NCI-H1105 (cell line): ENCODE measurements at places on chromosomes 2 and 18.

GRCh38 chr2:240291337-240292034, 144.0 kb upstream of the GPC1 start:
- no peak for DNase-seq

DNA sequence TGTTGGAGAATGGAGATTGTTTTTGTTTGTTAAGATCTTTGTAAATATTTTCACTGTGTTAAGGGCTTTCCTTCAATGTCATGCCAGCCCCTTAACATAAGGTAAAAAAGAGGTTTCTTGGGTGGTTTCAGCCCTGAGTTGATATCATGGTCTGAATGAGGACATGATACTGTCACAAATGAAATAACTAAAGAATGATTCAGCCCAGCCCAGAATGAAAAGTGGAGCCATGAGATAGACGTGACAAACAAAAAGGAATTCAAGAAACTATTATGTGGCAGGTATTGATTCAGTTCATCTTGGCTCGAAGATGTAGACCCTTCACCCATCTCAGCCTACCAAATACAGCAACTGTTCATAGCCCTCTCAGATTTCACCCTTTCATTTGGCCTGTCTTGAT, 88.6 kb upstream of the TTN start:
- DNase-seq = no peak

DNA sequence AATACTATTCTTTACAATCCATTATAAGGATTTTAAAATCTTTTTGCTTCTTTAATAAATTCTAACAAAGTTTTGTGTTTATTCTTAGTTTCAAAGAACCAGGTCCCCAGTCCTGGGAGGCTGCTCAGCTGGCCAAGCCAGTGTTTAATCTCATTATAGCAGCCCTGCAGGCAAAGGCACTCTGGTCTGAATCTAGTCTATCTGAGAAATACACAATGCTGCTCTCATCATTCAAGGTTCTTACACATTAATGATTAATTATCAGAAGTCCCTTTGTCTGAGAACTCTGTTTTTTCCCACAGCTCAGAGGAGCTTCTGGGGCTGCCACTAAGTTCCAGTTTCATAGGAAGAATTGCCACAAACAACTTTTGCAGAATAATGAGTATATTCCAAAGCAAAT, 27.7 kb downstream of the KCTD18 start:
- no peak for DNase-seq

DNA sequence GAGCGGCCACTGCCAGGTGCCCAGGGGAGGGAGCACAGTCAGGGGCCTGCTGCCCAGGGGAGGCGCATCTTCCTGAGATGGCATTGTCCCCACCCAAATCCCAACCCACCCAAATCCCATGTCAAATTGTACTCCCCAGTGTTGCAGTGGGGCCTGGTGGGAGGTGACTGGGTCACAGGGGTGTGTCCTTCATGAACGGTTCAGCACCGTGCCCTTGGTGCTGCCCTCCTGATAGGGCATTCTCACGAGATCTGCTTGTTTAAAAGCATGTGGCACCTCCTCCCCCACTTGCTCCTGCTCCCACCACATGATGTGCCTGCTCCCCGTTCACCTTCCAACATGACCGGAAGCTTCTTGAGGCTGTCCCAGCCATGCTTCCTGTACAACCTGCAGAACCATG, 27.6 kb downstream of the ANKMY1 start:
- no peak for DNase-seq

GRCh38 chr18:55790296-55790695, 202.3 kb upstream of the TCF4 start:
- DNase-seq = no peak

GRCh38 chr2:144030791-144031190, 489.1 kb downstream of the ZEB2 start:
- DNase-seq = peak; percentile 35

DNA sequence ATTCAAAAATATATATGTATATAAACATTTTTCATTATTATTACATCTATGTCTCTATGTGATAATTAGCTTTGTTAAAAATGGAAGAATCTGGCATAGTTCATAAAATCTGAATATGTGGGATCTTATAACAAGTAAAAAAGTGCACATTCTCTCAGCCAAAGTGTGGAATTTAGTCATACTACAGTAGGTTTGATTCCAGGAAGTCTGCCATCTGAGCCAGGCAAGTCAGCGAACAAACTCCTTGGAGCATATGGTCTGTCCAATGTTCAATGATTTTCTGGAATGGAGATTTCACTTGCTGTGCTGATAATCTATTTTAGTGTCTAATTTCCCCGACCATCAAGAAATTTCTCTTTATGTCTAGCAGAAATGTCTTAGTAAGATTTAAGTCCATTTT, 1033.2 kb upstream of the NXPH2 start:
- DNase-seq = no peak

DNA sequence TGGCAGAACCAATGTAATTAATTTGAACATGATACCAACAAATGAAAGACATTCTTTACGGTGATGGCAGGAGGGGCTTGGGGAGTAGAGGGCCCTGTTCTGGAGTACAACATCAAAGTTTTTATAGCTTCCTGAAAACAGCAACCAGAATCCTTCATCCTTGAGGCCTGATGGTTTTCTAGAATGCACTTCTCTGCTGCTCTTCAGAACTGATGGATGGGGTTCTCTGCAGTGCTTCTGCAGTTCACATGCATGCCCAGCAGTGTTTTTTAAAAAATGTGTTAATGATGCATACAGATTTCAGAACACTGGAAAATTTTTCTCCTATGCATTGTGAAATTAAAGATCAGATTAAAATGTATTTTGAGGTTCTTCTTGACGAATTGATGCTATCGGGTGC, 2.5 kb downstream of the LTBP1 start:
- no peak for DNase-seq

DNA sequence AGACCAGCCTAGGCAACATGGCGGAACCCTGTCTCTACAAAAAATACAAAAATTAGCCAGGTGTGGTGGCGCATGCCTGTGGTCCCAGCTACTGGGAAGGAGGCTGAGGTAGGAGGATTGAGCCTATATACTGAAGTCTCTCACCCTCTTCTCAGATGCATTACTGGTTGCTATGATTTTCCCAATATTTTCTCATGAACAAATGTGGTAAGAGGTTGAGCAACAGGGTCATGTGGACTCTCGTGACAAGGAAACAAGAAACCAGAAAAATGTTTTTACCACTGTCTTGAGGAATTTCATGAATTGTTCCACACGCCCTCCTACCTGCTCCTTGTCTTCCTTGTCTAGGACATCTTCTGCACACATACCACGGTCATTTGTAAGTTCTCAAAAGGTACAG, 12.4 kb downstream of the LMAN2L start:
- DNase-seq = no peak

DNA sequence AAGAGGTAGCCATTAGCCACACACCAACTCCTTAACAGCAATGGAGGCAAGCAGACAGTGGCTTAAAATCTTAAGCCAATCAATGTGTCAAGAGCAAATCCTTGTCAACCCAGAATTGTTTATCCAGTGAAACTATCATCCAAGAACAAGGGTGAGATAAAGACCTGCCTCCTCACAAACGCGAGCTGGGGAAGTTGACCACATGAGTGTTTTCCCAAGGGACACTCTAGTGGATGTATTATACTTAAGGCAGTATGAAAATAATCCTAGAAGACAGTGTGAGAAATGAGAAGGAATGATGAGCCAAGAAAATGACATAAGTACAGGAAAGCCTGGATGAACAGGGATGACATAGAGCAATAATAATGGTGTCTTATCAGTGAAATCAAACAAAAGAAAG, 209.6 kb downstream of the TWIST2 start:
- DNase-seq = no peak

GRCh38 chr2:108911401-108911800, 77.6 kb downstream of the EDAR start:
- DNase-seq = no peak

- DNase-seq = no peak
These were observed 28.6 kb downstream of the NBEAL1 start for GRCh38 chr2:203043226-203043625.

DNA sequence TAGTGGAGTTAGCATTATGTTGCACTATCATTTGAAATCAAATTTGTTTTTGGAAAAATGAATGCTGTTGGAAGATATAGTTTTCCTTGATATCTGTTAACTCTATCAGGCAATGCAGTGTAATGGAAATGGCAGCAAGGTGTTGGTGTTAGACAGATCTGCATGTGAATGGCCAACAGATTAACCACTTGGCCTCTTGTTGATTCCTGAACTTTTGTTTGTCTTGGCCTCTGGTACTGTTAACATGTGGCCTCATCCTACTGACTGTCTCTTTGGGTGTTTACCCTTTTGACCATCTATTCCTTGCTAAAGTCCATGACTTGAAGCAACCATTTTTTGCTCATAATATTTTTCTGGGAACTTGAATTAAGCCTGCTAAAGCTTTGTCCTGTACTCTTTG, 110.2 kb upstream of the CDH2 start:
- DNase-seq = no peak

- DNase-seq = no peak
These were observed 117.4 kb upstream of the RAB27B start for GRCh38 chr18:54710900-54711281.

- DNase-seq = no peak
These were observed 108.0 kb downstream of the ITGB1BP1 start for GRCh38 chr2:9315280-9315847.

GRCh38 chr2:108912629-108912902, 76.5 kb downstream of the EDAR start:
- DNase-seq = no peak

DNA sequence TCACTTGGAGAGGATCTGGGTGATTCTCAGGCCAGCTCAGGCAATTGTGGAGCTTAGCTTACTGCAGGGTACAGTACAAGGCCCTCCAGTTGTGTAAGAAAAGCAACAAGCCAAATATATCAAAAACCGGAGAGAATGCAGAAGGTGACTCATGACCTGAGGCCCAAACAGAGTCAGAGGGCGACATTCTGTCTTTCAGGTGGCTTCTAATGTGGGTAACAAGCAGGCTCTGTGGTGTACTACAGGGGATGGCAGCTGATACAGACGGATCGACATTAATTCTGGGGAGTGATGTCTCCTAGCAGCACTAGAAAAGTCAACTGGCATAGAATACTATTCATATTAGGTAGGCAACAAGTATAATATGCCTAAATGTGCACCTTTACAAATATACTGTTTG, 219.5 kb upstream of the SOX11 start:
- DNase-seq = no peak

DNA sequence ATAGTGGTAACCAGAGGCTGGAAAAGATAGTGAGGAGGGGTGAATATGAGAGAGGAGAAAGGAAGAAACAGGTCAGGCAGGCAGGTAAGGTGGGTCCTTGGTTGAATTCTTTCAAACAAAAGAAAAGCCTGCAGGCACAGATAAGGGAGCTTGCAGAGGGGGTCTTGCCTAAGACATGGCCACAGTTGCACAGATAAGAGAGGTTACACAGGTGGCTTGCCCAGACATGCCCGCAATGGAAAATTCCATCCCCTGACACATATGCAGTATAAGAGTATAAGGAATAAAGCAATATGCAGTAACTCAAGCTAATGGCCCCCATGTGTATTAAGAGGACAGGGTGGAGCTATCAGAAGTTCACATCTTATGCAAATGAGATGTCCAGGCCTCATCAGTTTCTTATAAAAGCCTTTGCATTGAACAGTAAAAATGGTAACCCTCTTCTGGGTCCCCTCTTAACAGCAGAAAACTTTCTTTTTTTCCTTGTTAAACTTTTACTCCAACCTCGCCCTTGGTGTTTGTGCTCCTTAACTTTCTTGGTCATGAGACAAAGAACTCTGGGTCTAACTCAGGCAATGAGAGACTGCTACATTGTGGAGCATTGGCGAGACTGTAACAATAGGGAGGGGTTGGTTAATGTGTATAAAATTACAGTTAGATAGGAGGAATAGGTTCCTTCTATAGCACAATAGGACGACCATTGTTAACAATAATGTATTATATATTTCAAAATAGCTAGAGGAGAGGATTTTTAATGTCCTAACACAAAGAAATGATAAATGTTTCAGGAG, 764.6 kb downstream of the TSN start:
- no peak for DNase-seq

GRCh38 chr2:240377366-240377765, 58.1 kb upstream of the GPC1 start:
- DNase-seq = no peak

DNA sequence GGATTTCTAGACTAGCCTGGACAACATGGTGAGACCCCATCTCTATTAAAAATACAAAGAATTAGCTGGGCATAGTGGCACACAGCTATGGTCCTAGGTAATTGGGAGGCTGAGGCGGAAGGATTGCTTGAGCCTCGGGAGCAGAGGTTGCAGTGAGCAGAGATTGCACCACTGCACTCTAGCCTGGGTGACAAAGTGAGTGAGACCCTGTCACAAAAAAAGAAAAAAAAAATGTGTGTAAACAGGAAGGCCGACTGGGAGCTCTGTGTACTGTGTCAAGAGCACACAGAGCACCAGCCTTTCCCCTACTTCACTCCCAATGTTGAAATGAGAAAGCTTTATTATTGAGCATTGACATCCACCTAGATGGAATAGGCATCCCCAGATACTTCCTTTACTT, 681.7 kb upstream of the FSHR start:
- no peak for DNase-seq

DNA sequence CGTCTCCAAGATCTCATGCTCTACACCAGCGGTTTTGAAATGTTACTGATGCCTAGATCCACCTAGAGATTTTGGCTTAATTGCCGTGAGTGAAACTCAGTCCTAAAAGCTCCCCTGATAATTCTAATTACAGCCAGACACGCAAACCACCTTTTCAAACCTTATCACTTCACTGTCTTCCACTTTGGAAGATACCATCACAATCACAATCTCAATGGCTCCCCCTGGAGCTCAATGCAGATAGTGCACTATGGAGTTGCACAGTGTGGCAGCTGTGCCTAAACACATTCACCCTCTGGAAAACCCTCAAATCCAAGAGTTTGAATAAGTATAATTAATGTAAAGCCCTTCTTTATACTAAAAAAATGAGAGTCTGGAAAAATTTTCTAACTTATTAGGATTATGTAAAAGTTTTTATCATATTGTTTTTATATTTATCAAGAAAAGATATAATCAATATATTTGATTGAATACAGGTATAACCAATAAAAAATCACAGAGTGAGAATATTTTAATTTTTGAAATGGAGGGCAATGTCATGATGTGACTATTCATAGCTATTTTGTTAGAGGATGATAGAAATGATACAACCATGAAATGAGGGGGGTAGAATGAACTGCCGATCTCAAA, 102.9 kb upstream of the SLC8A1 start:
- peak; percentile 29 for DNase-seq

DNA sequence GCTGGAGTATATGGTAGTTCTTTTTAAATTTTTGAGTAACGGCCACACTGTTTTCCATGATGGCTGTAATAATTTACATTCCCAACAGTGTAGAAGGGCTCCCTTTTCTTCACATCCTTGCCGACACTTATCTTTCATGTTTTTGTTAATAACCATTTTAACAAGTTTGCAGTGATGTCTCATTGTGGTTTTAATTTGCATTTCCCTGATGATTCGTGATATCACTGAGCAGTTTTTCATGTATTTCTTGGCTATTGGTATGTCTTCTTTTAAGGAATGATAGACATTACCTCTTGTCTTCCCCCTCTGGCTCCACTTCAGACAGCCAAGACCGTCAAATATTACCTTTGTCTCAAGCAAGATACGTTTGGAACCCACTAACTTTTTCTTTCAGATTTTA, 371.1 kb upstream of the NRP2 start:
- DNase-seq = no peak
